Inflammatory macrophage treated with lipopolysaccharide for 1 hour (primary cell): ENCODE measurements at places on chromosomes 6 and 20.
A peak's percentile ranks its signal among the peaks of the same experiment; 100 is the strongest.

GRCh38 chr20:52200870-52201269 lies 9.3 kb upstream of the ZFP64 start:
- no peak for DNase-seq

DNA sequence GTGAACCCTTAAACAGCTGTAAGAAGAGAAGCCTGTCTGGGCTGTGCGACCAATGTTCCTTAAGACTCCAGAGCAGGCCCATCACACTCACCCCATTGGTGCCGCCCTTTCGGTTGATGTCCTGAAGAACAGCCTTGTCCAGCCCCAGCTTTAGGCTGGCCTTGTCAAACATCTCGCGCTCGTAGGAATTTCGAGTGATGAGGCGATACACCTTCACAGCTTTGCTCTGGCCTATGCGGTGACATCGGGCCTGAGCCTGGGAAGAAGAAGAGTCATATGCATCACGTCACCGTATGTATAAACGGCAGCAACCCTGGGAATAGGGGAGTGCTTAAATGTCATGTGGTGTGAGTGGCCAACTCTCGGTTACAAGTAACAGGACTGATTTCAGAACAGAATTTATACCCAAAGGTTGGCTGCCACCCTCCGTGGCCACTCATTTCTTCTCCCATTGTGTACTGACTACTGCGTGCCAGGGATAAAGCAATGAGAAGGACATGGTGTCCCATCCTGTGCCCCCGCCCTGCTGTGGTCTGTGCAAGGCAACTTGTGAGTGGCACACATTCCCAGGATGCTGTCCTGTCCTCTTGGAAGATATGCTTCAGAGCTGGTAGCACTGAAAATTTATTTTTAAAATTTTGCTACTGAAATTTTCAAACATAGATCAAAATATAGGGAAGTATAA lies 90.7 kb upstream of the EMILIN3 start:
- DNase-seq: no peak

- DNase-seq: peak; percentile 57
Observed at GRCh38 chr6:20483887-20484497, 50.3 kb upstream of the CDKAL1 start.

GRCh38 chr20:50821257-50821921 lies 26.5 kb downstream of the BCAS4 start:
- DNase-seq: no peak

- DNase-seq: no peak
Observed at GRCh38 chr20:45485388-45485787, 15.8 kb downstream of the WFDC2 start.

DNA sequence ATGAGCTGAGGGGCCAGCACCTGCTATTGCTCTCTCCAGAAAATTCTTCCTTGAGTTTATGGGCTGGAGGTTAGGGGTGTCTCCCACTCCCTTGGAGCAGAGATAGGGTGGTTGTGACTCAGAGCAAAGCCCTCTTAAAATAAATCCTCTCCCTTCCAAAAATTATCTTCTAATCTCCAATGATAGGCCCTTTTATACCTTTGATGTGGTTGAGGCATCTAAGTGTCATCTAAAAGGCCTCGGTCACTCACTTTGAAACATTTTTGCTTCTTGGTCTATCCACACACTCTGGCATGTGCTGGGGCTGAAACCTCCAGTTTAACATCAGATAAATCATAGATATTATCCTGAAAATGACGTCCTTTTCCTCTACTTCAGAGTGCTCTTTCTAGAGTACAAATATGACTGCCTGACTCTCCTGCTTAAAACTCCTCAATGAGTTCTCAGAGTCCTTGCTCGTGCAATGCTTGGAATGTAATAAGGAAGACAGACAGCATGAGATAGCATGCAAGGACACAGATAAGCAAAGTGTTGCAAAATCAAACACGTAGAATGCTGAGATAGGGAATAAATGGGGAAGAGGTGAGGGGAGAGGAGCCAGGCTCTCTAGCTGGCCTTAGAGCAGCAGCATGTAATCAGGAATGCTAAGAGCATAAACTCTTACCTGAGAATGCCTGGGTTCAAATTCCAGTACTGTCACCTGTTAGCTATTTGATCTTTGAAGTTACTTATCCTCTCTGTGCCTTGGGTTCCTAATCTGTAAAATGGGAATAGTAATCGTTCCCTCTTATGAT lies 374.1 kb upstream of the CITED2 start:
- DNase-seq: no peak

GRCh38 chr20:41133709-41134361 lies 3.5 kb upstream of the PLCG1 start:
- DNase-seq: peak; percentile 48

GRCh38 chr6:37314487-37315156 lies 39.2 kb upstream of the RNF8 start:
- DNase-seq: peak; percentile 36

GRCh38 chr6:38138374-38138773 lies 318.8 kb downstream of the ZFAND3 start:
- no peak for DNase-seq

DNA sequence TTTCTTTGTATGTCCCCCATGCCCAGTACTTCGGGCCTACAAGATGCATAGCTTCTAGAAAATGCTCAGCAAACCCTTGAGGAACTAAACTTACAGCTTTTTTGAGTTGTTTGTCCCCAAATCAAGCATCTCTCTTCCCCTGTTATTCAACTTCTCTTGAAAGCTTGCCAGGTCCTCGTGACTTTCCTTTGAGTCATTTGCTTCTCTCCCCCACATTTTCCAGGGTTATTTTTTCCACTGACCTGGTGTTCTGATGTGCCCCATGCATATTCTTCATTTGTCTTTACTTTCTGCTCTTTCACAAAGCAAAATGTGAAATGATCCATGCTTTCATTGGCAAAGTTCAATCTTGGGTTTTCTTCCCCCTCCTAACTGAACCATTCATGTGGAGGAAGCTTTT lies 204.8 kb downstream of the TFAP2A start:
- peak; percentile 30 for DNase-seq

GRCh38 chr6:141874930-141875602 lies 257.7 kb upstream of the GJE1 start:
- DNase-seq: no peak

GRCh38 chr6:162854228-162854627 lies 126.5 kb downstream of the PACRG start:
- no peak for DNase-seq

DNA sequence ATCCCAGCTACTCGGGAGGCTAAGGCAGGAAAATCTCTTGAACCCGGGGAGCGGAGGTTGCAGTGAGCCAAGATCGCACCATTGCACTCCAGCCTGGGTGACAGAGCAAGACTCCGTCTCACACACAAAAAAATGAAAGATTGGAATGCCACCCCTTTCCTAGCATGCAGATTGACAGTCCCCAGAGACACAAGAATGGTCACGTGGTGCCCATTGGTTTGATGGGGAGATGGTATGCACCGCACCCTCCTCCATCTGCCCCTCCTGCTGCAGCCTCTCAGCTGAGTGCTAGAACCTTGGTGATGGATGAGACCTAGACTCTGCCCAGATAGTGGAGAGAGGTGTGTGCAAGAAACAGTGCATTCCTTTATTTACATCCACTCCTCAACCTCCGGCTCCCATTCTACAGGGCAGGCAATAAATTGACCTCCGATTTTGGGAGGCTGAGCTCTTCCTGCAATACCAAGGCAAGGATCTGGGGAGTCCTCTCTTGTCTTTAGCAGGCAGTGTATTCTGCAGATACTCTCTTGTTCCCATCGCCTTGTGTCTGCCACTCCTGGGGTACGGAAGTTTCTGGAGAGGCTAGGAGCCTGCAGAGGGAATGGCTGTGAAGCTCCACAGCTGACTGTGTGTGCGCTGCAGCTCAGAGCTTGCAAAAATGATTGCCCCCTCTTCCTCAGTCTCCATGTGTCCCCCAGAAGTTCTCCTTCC lies 1.1 kb upstream of the RNF24 start:
- no peak for DNase-seq

DNA sequence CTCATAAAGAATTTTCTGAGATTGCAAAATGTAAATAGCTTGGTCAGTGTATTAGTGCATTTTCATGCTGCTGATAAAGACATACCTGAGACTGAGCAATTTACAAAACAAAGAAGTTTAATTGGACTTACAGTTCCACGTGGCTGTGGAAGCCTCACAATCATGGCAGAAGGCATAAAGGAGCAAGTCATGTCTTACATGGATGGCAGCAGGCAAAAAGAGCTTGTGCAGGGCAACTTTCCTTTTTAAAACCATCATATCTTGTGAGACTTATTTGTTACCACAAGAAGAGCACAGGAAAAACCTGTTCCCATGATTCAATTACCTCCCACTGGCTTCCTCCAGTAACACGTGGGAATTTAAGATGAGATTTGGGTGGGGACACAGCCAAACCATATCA lies 112.7 kb upstream of the HDDC2 start:
- DNase-seq: no peak
